Smooth muscle cell of trachea (primary cell): ENCODE measurements at places on chromosomes 2 and 18. TPM values are rescaled to one million over a fixed set of nuclear protein-coding genes. Genes with fewer than 3 reads are reported as not detected.

Gene SLC9A4
- total RNA-seq: not detected in 2 replicates

Gene SLC8A1
- 71.3 and 80.3 TPM in 2 replicates for total RNA-seq

Gene INPP5D
- 0.15 and 1.5 TPM in 2 replicates for total RNA-seq

Gene VIT
- total RNA-seq: 1.2 and 2.3 TPM in 2 replicates

Gene GALNT3
- 0.33 and 0.58 TPM in 2 replicates for total RNA-seq

Gene DNAJC5G
- total RNA-seq: not detected in 2 replicates

Gene SERPINB3
- not detected in 2 replicates for total RNA-seq

Gene SERPINB11
- total RNA-seq: not detected in 2 replicates

Gene EFHD1
- total RNA-seq: under 0.01 TPM in 1 of 2 replicates, not detected in the other
